Activated B cell treated with CpG ODN at 0.5 μM for 24 hours (primary cell): ENCODE measurements at places on chromosomes 3 and 15. TPM values are rescaled to one million over a fixed set of nuclear protein-coding genes. Genes with fewer than 3 reads are reported as not detected.

Gene IL5RA
- not detected in 2 replicates for total RNA-seq

DNA sequence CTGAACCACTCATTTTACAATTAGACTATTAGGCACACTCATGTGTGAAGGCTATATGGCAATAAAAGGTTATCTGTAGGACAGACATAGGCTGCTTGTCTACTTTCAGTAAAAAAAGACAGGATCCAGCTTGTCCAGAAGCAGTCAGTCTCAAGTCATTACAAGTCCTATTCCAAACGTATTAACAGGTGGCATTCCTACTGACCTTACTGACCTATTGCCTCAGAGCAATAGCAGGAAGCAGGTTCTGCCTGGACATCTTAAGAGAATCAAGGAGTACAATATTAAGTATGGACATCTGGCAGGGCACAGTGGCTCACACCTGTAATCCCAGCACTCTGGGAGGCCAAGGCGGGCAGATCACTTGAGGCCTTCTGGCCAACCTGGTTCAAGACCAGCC, 7.0 kb downstream of the CMTM6 start:
- DNase-seq, result no peak

Gene TM6SF1
- total RNA-seq, result 3.9 and 4.1 TPM in 2 replicates

DNA sequence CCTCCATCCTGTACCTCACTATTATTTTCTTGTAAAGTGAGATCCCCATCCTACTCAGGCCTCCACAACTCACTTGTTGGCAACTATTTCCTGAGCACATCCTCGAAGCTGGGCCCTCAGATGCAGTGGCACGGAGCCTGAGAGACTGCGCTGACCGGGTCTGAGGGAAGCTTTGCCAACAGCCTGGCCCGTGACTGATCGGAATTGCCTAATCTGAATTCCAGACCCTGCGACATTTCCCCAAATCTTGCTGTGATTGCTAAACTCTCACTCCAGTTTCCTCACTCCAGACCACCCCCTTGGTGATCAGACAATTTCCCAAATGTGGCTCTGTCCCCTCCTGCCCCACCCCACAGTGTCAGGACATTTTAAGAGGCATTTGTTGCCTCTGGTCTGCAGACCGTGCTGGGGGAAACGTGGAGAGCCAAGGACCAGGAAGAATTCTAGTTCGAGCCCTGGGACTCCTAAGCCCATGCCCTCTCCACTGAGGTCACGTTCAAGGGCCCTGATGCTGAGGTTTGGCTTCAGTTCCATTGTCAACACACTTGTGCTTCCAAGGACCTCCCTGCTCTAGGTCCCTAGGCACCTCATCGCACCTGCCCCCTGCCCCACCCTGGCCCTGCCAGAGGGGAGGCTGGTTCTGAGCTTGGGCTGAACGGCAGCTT, 22.8 kb downstream of the KLHL25 start:
- no peak for DNase-seq

DNA sequence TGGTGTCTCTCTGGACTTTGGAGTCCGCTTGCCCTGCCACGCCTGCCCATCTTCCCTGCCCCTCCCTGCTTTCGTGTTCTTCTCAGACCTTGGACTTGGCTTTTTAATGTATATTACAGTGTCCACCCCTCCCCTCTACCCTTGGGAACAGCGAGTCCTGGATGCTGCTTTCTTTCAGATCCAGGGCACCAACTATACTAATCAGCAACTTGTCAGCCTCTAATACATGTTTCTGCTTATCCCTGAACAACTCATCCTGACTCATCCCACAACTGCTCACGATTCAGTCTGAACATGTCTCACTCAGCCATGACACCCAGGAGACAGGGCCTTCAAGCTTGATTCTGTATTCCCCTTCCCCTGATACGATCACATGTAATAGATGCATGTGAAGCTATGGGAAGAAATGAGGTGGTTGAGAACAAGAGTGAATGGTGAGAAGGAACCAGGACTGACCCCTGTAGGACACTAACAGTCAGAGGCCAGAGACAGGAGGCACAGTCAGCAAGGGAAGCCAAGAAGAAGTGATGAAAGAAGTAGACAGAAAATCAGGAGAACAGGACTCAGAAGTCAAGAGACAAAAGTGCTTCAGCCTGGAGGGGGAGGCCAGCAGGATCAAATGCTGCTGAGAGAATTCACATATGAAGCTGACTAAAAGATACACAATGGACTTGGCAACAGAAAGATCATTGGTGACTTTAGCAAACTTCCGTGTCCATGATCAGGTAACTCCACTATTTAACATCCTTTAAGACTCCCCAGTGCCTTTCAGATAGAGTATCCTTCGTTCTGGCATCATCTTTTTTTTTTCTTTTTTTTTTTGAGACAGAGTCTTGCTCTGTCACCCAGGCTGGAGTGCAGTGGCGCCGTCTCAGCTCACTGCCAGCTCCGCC, 35.4 kb downstream of the BCL2L10 start:
- no peak for DNase-seq

GRCh38 chr3:190542846-190543245, 29.0 kb downstream of the IL1RAP start:
- DNase-seq, result no peak

- no peak for DNase-seq
Measured at GRCh38 chr3:173404156-173404555, 6.6 kb downstream of the NLGN1 start.

Gene SYNPR
- total RNA-seq, result not detected in 2 replicates

Gene CEMIP
- total RNA-seq, result 0.51 TPM in 1 of 2 replicates, not detected in the other

Gene CCDC80
- not detected in 2 replicates for total RNA-seq

DNA sequence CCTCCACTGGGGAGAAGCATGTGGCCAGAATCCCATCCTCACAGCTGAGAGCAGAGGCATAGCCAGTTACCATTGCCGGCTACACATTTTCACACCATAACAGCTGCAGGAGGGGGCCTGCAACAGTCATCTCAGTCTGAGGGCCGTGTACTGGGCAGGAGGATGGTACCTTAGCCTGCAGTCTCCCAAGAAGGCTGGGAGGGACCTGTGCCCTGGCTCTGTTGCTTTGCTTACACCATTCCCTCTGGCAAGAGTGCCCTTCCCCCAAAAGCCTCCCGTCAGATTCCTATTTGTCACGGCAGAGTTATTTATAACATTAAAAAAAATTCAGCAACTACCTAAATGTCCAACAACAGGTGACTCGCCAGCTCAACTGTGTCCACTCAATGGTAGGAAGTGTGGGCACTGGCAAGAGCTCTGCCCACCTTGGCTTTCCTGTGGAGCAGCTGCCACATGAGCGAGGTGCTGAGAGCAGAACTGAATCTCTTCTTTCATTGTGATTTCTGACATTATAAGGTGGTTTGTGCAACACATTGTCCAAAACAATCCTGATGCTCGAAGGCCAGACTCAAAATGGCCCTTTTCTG, 4.4 kb downstream of the CAMKV start:
- no peak for DNase-seq

GRCh38 chr3:194867270-194867983, 181.7 kb downstream of the FAM43A start:
- DNase-seq, result no peak

GRCh38 chr3:117103675-117104074, 394.1 kb downstream of the TUSC7 start:
- no peak for DNase-seq

- no peak for DNase-seq
Measured at GRCh38 chr3:169311381-169311780, 352.1 kb downstream of the MECOM start.

- DNase-seq, result no peak
Measured at GRCh38 chr3:170632780-170633179, 46.9 kb upstream of the SLC7A14 start.

DNA sequence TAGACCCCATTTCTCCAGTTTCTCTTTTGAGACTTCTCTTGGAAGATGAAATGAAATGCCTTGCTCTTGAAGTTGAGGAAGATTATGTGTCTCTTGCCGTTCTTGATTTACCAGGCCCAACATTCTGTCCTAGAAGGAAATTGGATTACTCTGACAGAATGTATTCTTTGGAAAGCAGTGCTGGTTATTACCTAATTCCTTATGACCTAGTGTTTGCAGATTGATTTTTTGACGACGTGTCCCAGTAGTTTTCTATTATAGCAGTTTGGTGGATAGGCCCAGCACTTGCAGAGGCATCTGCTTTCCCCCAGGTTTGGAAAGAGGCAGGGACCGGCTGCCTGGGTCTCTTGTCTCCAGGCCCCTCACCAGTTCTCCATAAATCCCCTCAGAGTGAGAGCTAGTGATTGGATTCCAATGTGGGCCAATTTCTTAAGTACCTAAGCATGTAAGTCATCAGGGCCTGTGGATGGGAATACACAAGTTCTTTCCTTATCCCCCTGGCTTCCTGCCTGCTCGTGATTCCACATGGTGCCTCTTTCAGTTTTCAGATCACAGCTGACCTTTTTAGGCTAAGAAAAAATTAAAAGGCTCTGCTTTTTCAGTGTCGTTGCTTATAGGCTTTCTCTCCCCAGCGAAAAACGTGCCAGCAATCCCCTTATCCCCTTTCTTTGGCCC, 50.2 kb downstream of the EPHB3 start:
- no peak for DNase-seq

DNA sequence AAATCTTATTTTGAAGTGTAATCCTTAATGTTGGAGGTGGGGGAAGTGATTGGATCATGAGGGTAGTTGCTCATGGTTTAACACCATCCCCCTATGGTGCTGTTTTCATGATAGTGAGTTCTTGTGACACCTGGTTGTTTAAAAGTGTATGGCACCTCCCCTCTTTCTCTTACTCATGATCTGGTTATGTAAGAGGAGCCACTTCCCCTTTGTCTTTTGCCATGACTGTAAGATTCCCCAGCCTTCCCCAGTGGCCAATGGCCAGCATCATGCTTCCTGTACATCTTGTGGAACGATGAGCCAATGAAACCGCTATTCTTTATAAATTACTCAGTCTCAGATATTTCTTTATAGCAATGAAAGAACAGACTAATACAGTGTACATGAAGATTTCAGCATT, 39.8 kb upstream of the GMNC start:
- DNase-seq, result no peak

- DNase-seq, result no peak
Measured at GRCh38 chr3:185093116-185093515, 59.7 kb downstream of the C3orf70 start.

- no peak for DNase-seq
Measured at GRCh38 chr3:52633786-52634185, 51.9 kb downstream of the PBRM1 start.

Gene GOLGA8T
- not detected in 2 replicates for total RNA-seq

Gene C3orf80
- total RNA-seq, result not detected in 2 replicates

DNA sequence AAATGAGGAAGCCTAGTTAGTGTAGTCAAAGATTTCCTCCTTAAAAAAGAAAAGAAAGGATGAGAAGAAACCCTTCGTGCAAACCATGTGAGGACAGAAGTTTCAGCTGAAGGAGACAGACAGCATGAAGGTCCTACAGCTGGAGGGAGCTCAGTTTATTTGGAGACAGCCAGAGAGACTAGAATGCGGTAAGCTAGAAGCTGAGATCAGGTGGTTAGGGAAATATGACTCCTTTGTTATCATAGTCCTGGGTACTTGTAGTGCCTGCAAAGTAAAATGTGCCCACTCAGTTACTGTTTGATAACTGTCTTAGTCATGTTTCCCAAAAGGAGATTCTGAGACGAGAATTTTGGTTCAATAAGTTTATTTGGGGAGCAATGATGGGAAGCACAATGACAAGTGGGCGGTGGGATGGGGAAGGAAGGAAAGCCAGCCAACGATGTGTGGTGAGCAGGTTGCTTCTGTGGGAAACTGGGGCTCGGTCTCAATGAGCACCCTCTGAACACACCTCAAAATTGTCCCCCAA, 178.8 kb upstream of the SNTN start:
- DNase-seq, result no peak

Gene NEK10
- 0.59 and 0.84 TPM in 2 replicates for total RNA-seq
